Suprapubic skin (tissue), 4 donors: ENCODE measurements at places on chromosomes 5 and 9. TPM values are rescaled to one million over a fixed set of nuclear protein-coding genes. Genes with fewer than 3 reads are reported as not detected.

DNA sequence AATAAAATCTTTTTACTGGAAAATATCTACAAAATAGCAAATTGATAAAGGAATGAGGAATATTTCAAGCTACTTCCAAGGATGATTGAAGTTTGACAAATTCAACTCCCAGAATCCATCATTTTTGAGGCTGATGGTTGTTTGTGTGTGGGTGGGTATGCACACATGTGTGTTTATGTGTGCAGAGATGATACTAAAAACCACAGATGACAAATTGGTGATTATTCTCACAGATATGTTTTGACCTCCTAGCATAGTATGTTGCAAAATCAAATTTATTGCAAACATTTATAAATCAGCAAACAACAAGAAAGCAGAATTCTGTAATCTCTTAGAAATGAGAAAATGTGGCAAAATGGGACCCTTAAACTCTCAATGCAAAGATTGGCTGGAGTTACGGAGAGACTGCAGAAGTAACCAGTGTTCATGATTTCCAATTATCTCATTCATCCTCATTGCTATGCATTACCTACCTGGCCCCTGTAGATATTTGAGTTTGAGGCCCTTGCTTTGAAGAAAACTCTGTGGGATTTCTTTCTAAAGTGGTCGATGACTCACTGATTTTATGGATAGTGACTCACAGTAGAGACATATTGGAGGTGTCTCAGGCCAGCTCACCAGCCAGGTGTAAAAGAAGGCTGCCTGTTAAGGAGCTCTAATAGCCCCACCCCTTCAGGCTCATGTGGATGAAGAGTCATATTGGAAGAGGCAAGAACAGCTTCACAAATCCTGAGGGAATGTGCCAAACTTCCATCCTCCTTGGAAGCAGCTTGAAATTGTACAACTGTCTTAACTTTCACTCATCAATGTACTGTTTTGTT lies 44.6 kb upstream of the TMC1 start:
- H3K4me1 ChIP-seq: peaks cover 17% of the 10 kb centered on the region
- H3K27ac ChIP-seq: no peak overlapping the region
- H3K27me3 ChIP-seq: no peaks in the 10 kb centered on the region
- no peak for DNase-seq

DNA sequence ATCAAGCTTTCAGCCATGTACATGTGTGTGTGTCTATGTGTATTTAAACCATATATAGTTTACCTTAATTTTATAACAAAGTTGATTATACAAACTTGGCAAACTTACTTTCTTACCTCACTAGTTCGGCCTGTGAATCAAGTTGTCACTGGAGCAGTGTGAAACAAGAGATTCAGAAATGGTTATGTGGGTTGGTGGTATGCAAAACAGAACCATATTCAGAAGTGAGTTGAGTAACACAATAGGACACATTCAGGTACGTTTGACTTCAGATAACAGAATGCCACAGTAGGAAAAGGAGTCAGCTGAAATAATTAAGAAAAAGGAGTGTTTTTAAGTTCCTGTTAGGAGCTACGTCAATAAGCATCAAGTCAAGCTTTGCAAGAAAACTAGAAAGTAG lies 21.5 kb downstream of the XPA start:
- no peak for DNase-seq
- no peaks in the 10 kb centered on the region for H3K4me1 ChIP-seq
- no peak overlapping the region for H3K4me3 ChIP-seq
- H3K36me3 ChIP-seq: peaks cover 76% of the 10 kb centered on the region

GRCh38 chr9:15332939-15333338 lies 25.9 kb upstream of the TTC39B start:
- no peak for DNase-seq
- no peaks in the 10 kb centered on the region for H3K27me3 ChIP-seq
- no peak overlapping the region for H3K4me3 ChIP-seq
- no peak overlapping the region for H3K27ac ChIP-seq
- H3K36me3 ChIP-seq: no peaks in the 10 kb centered on the region

- no peaks in the 10 kb centered on the region for H3K36me3 ChIP-seq
- peak; percentile 52 for DNase-seq
Observed at GRCh38 chr5:157801-158200, 33.5 kb upstream of the LRRC14B start.

GRCh38 chr5:143279698-143280097 lies 123.8 kb downstream of the NR3C1 start:
- no peaks in the 10 kb centered on the region for H3K4me1 ChIP-seq
- no peak overlapping the region for H3K27ac ChIP-seq
- no peak for DNase-seq
- no peak overlapping the region for H3K4me3 ChIP-seq
- H3K27me3 ChIP-seq: no peaks in the 10 kb centered on the region

DNA sequence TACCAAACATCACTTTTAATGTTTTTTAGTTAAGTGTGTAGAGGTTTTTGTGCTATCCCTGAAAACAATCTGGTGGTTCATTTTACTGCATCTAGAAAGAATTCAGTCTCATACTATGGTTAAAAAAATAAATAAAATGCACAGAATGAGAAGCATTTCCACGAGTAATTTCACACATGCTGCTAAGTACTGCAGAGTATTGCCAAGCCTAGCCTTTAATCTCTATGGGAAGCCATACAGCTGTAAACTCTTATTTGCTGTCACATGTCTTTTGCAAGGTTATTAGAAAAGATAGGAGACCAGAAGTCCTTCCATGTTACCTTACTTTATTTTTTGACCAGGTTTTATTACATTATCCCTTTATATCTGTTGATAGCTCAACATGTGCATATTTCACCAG lies 37.6 kb upstream of the MAN2A1 start:
- H3K4me3 ChIP-seq: no peak overlapping the region
- no peak overlapping the region for H3K27ac ChIP-seq
- H3K27me3 ChIP-seq: no peaks in the 10 kb centered on the region
- DNase-seq: no peak

DNA sequence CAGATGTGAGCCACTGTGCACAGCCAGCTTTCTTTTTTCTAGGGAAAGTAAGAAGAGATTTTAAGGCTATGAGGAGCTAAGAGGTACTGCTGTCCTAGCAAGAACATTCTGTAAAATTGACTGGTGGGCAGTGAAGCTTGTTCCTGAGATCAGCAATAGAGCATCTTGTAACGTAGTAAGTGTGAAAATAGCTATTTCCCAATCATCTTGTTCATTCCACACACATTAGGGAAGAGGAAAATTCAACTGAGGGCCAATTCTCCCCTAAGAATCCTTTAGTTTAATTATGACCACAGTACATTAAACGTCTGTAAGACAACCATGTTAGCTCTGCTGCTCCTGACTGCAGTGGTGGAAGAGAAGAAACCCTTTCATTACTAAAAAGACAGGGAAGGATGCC lies 246.2 kb downstream of the EFNA5 start:
- no peaks in the 10 kb centered on the region for H3K27me3 ChIP-seq
- DNase-seq: no peak
- H3K27ac ChIP-seq: peak overlapping the region; percentile 18
- no peak overlapping the region for H3K4me3 ChIP-seq
- H3K36me3 ChIP-seq: no peaks in the 10 kb centered on the region

GRCh38 chr9:91817106-91817492 lies 132.9 kb downstream of the ROR2 start:
- H3K27me3 ChIP-seq: no peaks in the 10 kb centered on the region
- peak overlapping the region; percentile 10 for H3K4me3 ChIP-seq
- DNase-seq: no peak
- H3K4me1 ChIP-seq: peaks cover 18% of the 10 kb centered on the region
- H3K36me3 ChIP-seq: no peaks in the 10 kb centered on the region
- H3K27ac ChIP-seq: peak overlapping the region; percentile 70

- peaks cover 28% of the 10 kb centered on the region for H3K27me3 ChIP-seq
- no peak overlapping the region for H3K4me3 ChIP-seq
- H3K27ac ChIP-seq: no peak overlapping the region
Observed at GRCh38 chr5:139900546-139901250, 105.1 kb downstream of the PSD2 start.

HAPLN1 gene
- not detected for total RNA-seq

AFAP1L1 gene
- 9.7 TPM for total RNA-seq

CAMSAP1 gene
- total RNA-seq: 42.0 TPM
